GM23338 (cell line): ENCODE measurements at places on chromosomes 2 and 18. TPM values are rescaled to one million over a fixed set of nuclear protein-coding genes. Genes with fewer than 3 reads are reported as not detected.

Gene NEURL3
- not detected in 2 replicates for total RNA-seq

Gene CD302
- 1.9 and 2.4 TPM in 2 replicates for total RNA-seq

DNA sequence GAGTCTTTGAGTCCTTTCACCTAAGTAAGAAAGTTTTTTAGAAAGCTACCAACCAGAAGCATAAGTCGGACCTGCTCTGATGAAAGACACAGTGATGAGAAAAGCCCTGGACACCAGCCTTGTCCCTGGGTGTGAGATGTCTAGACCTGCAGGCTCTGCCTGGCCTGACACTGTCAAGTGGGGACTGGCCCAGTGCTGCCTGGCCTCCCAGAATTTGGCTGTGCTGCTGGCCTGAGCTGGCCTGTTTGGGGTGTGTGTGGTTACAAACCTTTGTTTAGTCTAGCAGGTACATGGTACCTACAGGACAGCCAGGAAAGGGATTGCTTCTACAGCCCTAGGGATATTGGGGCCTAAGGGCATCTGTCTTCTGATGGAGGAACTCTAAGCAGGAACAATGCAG is 48.3 kb downstream of the ASB1 start:
- DNase-seq, result no peak

GRCh38 chr2:37005118-37005868 is 39.0 kb upstream of the STRN start:
- peak; percentile 75 for DNase-seq

DNA sequence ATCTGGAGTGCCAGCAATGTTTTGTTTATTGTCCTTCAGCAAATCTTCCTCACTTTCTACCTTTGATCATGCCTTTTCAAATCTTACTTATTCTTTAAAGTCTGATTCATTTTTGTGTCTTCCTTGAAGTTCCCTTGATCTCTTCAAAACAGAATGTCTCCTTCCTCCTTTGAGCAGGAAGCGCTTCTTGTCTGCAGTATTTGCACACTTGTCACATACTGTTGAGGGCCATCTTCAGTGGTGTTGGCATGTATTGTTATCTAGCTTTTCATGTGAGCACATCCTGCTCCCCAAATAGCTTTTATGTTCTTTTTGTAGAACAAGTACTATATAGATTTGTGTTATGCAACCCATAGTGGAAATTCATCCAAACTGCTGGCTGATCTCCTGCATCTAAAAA is 5.9 kb upstream of the CERS6 start:
- DNase-seq, result no peak

Gene BOK
- 33.4 and 36.7 TPM in 2 replicates for total RNA-seq

Gene CYS1
- total RNA-seq, result 0.04 and 0.31 TPM in 2 replicates

DNA sequence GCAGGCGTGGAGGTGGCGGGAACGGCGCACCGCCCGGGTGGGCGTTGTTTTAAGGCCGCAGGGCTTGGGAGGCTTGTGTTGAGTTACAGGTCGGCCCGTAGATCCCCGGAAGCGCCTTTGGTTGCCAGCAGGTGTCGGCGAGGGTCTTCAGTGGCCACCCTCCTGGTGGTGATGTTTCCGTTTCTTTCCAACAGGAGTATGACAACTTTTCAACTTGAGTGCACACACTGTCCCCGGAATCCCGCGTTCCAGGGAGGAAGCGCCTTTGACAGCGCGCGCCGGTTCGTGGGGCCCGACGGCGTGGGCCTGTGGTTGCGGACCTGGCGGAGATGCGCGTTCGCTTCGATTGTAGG is 1.0 kb upstream of the HDAC4 start:
- DNase-seq, result peak; percentile 79

Gene OTOS
- total RNA-seq, result not detected in 2 replicates

GRCh38 chr2:216690853-216691741 is 4.3 kb downstream of the IGFBP5 start:
- DNase-seq, result peak; percentile 81

GRCh38 chr2:74368499-74368898 is 11.6 kb downstream of the DCTN1 start:
- no peak for DNase-seq

- no peak for DNase-seq
These were observed 635.8 kb downstream of the DSC3 start for GRCh38 chr18:30406728-30407127.

DNA sequence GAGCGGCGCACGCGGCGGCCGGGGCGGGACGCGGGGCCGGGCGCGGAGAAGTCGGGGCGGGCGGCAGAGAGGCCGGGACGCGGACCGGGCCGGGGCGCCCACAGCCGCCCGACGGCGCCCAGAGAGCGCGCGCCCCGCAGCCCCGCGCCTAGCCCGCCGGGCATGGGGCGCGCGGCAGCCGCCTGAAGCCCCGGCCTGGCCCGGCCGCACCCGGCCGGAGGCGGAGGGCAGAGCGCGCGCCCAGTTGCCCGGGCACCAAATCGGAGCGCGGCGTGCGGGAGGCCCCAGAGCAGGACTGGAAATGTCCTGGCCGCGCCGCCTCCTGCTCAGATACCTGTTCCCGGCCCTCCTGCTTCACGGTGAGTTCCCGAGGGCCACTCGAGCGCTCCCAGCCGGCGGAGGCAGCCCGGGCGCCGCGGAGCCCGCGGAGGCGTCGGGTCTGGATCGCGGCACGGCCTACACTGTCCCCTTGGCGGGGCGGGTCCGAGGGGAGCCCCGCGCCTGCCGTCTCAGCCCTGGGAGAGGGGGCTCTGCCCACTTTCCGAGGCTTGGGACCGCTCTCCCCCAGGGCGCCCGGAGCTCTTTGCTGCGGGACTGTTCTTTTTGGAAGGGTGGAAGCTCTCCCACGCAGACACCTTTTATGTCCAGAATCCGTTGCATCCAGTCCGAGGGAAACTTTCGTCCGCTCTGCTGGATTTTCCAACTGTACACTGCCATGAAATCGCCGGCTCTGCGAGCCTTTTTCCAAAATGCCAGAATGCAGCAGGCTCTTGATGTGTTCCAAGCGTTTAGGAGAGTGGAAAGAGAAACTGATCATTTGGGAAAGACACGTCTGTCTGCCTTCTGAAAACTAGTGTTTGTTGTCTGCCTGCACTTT is 484 bp downstream of the APCDD1 start:
- DNase-seq, result peak; percentile 66

- no peak for DNase-seq
These were observed 94.4 kb upstream of the RND3 start for GRCh38 chr2:150581717-150582472.

Gene SERPINB10
- total RNA-seq, result not detected in 2 replicates

Gene SNTG2
- total RNA-seq, result 56.0 and 60.4 TPM in 2 replicates

Gene CERKL
- 0.69 TPM in 1 of 2 replicates, not detected in the other for total RNA-seq

- DNase-seq, result no peak
These were observed 84.2 kb upstream of the ID2 start for GRCh38 chr2:8597559-8598225.

DNA sequence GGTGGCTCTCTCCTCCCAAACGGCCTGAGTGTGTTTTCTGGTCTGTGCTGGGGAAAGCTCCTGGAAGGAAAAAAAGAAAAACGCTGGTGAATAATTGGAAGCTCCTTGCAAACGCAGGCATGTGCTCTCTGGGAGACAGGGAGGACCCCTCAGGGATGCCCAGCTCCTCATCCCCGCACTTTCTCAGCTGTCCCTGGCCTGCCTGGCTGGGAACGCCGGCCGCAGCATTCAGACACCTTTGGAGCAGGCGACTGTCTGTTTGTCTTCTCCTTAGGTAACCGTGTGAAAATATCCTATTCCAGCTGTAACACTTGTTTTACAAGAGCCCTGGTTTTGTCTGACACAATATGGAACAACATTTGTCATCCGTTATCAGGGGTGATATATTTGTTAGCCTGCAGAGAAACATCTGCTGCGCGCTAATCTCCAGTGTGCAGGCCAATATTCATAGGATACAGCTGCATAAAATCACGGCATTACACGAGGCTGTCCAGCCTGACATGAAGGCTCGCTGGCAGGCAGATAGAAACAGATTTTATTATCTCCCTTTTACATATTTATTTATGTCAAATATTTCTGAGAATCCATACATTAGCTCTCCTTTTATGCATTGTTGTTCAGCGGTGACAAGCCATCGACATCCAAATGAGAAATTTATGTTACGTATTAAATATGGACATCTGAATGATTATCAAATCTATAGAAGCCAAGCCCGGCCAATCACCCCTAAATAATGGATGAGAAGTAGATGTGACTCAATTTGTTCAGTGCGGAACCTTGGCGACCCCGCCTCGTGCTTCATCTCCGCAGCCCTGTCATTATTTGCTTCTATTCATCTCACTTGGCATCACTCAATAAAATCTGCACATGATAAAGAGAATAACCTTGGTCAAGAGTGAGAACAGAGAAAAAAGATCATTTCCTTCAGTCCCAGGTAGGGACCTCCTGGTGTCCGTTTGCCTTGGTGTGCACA is 675.1 kb upstream of the SALL3 start:
- DNase-seq, result no peak

Gene ZNF407
- 8.5 and 10.4 TPM in 2 replicates for total RNA-seq

GRCh38 chr2:183541766-183542165 is 417.5 kb downstream of the NUP35 start:
- DNase-seq, result no peak

Gene DBI
- total RNA-seq, result 171 and 266 TPM in 2 replicates

Gene VAMP8
- total RNA-seq, result 16.3 and 17.4 TPM in 2 replicates

DNA sequence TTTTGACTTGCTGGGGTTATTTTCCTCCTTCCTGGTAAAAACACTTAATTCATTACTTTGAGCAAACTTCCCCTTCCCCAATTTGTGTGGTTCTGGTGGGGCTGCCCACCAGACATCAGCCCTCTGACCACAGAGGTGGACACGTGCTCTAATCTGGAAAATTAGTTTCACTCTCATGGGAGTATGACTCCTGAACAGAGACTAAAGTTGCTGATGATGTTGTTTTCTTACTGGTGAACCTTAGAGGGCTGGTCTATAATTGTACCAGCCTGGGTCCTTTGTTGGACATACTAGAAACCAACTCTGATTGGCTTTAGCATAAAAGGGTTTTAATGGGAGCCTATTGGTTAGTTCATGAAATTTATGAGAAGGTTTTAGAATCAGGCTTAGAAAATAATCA is 54.1 kb upstream of the ACYP2 start:
- no peak for DNase-seq

GRCh38 chr2:68127358-68128242 is 30.1 kb upstream of the PNO1 start:
- DNase-seq, result no peak

Gene GPC1
- total RNA-seq, result 46.2 and 56.9 TPM in 2 replicates

- DNase-seq, result peak; percentile 55
These were observed 1.2 kb downstream of the SERTAD2 start for GRCh38 chr2:64652231-64653108.

DNA sequence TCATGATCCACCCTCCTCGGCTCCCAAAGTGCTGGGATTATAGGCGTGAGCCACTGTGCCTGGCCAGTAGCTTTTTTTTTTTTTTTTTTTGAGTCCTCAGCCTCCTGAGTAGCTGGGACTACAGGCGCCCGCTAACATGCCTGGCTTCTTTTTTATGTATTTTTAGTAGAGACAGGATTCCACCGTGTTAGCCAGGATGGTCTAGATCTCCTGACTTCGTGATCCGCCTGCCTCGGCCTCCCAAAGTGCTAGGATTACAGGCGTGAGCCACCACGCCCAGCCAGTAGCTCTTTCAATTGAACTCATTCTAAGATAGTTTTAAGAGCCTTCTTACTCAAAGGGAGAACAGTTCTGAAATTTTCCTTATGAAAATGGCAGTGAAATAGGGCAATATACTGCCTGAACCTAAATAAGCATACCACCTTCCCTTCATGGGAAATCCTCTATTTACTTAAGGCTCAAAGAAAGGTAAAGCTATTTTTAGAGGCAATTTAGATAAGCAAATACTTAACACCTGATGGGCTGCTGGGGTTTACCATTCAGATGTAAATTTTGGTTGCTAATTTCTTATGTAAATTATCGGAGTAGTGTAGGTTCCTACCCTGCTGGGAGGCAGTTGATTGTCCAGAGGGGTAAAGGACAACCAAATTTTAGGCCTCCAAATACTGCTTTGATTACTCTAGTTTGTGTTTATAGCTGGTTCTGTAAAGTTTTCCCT is 144.7 kb downstream of the GREB1L start:
- peak; percentile 97 for DNase-seq

Gene GLI2
- 41.7 and 53.6 TPM in 2 replicates for total RNA-seq

GRCh38 chr2:231751042-231751815 is 29.9 kb downstream of the PDE6D start:
- no peak for DNase-seq

DNA sequence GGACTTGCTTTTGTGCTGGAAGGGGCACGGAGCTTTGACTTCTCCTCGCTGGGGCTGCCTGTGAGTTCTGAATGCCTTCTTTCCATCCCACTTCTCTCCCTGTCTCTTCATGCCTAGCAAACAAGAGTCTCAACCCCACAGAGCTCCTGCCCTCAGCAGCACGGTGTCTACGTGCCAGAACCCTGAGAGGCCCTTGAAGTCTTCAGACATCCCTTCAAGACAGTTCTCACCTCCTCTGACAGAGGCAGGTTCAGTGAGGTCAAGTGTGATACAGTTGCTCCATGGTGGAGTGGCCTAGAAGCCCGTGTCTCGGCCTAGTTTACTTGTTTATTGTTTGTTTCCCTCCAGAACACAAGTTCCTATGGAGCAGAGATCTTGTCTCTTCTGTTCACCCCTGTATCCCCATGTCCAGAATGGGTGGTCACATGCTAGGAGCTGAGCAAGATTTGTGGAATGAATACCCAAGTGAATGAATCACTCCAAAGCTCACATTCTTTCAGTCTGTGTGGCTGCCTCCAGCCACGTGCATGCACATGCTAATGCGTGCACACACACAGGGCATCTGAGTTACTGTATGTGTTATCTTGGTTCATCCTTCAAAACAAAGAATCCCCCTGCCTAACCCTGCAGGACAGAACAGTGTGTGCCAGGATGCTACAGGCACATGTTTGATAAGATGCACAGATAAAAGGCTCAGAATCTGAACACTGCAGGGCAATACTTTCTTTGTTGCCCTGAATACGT is 391.6 kb downstream of the NBAS start:
- DNase-seq, result no peak

- DNase-seq, result no peak
These were observed 567.8 kb upstream of the KLHL29 start for GRCh38 chr2:22817197-22817596.

Gene PRKAG3
- total RNA-seq, result not detected in 2 replicates

- DNase-seq, result no peak
These were observed 31.8 kb downstream of the ARHGAP25 start for GRCh38 chr2:68766376-68766845.

- DNase-seq, result peak; percentile 58
These were observed 42.6 kb upstream of the CHST9 start for GRCh38 chr18:27227721-27228120.

DNA sequence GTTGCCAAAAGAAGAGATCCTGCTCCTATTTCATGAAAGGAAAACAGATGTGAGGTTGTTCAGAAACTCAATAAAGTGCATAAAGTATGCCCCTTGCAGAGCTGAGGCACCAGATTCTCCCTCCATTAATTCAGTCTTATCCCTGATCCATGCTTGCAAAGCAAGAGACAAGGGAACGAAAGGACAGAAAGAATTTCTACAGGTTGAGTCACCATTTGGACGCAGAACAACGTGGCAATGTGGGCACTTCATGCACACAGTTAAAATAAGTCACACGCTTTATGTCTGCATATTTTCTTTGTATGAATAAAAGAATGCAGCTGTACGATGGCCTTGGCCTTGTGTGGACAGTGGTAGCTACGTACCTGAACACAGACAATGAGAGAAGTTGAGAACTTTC is 321.7 kb upstream of the REV1 start:
- DNase-seq, result no peak

- DNase-seq, result no peak
These were observed 111.5 kb upstream of the EML6 start for GRCh38 chr2:54611830-54612545.

GRCh38 chr2:75619956-75620740 is 26.4 kb upstream of the MRPL19 start:
- DNase-seq, result no peak

Gene PIEZO2
- 8.2 and 15.0 TPM in 2 replicates for total RNA-seq

Gene SPC25
- total RNA-seq, result 23.4 and 24.7 TPM in 2 replicates

GRCh38 chr18:42305869-42306593 is 351.0 kb downstream of the PIK3C3 start:
- DNase-seq, result no peak

GRCh38 chr2:197786010-197786877 is 1.1 kb upstream of the BOLL start:
- DNase-seq, result peak; percentile 94
